ENCODE measurements at places on chromosomes 1 and 21.

DNA sequence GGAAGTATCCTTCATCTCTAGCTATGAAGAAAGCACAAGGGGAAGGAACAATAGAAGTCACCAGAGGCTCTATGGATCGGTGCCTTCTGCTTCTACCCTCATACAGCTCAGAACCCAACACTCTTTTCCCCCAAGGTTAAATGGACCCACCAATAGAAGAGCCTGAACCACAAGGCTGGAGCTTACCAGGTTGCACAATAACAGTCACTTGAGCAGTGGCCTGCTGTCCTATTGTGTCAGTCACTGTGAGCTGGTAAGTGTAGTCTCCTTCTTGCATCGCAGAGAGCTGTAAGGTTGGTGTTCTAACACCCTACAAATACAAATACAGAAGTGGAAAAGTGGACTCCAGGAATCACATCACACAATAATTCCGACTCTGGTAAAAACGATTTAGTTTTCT, 103.0 kb downstream of the KIAA0319L start:
- no peak for DNase-seq

DNA sequence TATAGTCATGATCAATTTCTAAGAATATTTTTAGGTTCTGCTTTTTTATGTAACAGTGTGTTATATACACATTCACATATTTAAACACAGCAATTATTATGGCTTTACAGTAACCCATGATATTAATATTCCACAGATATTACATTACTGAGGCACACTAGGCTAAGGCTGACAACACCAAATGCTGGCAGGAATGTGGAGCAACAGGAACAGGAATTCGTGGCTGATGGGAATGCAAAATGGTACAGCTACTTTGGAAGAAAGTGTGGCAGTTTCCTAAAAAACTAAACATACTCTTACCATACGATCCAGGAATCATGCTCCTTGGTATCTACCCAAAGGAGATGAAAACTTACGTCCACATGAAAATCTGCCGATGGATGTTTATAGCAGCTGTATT, 1.9 kb upstream of the KCNJ9 start:
- DNase-seq: no peak

DNA sequence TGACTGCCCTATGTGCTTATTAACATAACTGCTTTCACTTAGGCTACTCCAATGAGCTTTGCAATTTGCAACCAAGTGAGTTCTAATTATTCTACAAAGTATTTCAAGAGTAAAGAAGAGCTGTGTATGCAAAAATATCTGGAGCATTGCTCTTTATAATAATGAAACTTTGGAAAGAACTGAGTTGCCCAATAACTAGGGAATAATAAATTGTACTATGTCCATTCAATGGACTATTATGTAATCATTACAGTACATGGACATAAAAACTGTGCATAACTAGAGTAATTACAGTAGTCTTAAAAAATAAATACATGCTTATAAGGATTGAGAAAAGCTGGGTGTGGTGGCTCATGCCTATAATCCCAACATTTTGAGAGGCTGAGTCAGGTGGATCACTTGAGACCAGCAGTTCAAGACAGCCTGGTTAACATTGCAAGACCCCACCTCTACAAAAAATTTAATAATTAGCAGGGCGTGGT, 70.3 kb upstream of the JAK1 start:
- no peak for DNase-seq

DNA sequence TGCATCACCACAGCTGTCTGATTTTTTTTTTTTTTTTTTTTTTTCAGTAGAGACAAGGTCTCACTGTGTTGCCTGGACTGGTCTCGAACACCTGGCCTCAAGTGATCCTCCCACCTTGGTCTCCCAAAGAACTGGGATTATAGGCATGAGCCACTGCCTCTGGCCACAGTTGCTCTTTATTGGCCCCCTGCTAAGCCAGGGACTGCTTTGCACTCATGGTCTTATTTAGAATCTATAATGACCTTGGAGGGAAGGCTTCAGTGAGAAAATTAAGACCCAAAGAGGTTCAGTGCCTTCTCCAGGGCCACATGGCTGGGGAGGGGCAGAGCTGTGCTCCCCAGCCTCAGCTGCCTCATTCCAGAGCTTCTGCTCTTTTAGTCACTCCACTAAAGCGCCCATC, 84.9 kb downstream of the PTPRU start:
- DNase-seq: no peak

DNA sequence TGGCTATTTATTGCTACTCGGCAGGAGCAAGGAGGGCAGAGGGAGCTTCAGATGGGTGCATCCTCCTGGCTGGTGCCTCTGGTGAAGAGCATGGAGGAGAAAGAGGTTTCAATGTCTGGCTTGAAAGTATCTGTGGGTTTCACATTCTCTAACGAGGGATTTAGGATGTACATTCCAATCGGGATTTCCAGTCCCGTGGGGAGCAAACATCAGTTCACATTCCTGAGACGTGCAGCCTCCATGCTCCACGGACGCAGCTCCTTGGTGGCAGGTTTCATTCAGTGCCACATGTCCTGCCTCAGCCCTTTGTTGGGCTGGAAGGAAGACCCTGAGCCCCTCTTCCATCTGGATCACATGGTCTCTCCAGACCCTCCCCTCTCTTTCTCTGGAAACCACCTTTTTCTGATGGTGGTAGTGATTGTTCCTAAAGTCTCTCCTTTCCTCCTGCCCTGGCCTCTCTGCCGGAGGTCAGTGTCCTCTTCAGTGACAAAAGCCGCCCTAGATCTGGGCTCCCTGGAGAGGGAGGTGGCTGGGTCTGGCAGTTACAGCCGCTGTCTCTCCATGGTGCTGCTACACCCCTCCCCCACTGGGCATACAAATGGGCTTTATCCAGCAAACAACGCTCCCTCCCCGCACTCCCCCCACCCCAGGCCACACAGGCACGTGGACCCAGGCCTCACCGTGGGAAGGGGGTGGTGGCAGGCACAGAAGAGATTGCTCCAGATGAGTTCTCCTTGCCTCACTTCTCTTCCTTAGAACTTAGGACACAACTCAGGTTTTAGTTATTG, 826 bp upstream of the CA14 start:
- no peak for DNase-seq

- DNase-seq: no peak
Measured at GRCh38 chr1:44321466-44321865, 33.6 kb downstream of the ERI3 start.

Data from KBM-7 (cell line).